ENCODE measurements at places on chromosomes 7 and 10.

DNA sequence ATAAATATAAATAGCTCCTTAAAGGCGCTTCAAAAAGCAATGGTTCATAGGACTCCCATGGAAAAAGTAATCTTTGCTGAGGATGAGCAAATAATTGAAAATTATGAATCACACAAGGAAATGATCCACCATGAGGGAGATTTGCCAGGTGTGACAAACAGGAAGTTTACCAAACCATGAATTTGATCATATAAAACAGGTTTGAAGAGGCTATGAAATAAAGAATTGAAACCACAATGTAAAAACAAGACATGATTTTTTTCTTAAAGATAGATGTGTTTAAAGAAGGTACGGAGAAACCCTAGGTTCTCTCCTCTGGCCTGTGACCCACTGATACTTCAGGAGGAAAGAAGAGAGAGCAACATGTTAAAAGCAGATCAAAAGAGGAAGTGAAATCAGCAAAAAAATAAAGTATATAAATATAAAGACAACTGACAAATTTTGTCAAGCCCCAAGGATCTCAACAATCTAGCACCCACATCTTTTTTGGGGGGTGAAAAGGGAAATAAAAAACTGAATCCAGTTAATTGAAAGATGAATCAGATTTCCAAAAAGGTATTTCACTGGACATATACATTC is 111.3 kb upstream of the ASAH2 start:
- no peak for DNase-seq

GRCh38 chr10:101062232-101063049 is 652 bp downstream of the KAZALD1 start:
- peak; percentile 72 for DNase-seq

GRCh38 chr7:36827726-36828703 is 103.7 kb upstream of the AOAH start:
- DNase-seq = no peak

GRCh38 chr7:3482147-3482921 is 181.3 kb downstream of the SDK1 start:
- DNase-seq = peak; percentile 59

DNA sequence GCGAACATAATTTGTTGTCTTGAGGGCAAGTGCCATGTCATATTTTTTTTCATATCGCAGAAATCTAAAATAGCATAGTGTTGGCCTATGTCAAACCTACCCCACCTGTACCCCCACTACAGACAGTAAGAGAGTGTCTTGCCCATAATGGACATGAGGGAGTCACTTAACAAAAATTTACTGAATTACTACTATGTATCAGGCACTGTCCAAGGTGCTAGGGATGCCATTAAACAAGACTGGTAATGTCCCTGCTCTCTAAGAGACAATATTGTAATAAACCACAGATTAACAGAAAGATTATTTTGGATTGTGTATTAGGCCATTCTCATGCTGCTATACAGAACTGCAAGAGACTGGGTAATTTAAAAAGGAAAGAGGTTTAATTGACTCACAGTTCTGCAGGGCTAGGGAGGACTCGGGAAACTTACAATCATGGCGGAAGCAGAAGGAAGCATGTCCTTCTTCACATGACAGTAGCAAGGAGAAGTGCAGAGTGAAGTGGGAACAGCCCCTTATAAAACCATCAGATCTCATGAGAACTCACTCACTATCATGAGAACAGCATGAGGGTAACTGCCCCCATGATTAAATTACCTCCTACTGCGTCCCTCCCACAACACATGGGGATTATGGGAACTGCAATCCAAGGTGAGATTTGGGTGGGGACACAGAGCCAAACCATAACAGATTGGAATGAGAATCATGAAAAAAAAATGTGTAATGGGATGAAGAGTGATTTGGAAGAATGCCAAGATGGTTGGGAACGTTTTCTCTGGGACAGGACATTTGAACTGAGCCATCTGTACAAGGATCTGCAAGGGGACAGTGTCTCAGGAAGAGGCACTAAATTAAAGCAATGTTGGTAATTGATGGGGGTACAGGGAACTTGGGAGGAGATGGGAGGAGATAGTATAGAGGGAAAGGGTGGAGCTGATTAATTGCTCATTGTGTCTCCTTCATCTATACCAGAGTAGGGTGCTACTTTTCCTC is 108.5 kb downstream of the FAM107B start:
- no peak for DNase-seq

- DNase-seq = no peak
Measured at GRCh38 chr7:71511361-71511807, 379.4 kb downstream of the GALNT17 start.

GRCh38 chr7:158461824-158462223 is 125.8 kb downstream of the PTPRN2 start:
- DNase-seq = no peak

GRCh38 chr10:74880041-74880440 is 53.6 kb downstream of the KAT6B start:
- DNase-seq = no peak

DNA sequence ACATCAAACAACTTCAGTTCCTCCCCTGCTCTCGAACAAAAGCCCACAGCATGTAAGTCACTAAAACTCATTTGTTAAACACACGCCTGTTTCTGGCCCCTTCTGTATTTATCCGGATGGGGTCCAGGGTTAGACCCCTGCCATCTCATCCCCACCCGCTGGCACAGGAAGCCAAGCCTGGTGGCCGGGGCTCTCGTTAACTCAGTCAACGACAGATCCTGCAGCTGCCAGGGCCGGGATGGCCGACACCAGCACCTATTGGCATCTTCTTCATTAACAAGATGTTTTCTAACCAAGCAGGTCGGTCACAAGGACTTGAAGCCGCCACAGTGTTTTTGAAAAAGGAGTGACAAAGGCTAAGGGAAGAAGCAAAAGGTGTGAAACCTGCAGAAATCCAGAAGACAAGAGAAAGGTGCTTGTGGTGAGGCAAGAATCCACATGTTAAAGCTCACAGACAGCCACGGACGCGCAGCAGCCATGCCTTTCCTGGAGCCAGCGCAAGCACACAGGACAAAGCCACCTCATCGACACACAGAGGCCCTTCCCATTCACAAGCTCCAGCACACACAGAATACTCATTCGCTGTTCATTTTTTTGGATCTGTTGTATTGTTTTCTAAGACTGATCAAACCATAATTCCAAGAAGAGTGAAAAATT is 202.7 kb downstream of the DIP2C start:
- DNase-seq = no peak

GRCh38 chr10:63214571-63214970 is 81.4 kb downstream of the NRBF2 start:
- DNase-seq = no peak

DNA sequence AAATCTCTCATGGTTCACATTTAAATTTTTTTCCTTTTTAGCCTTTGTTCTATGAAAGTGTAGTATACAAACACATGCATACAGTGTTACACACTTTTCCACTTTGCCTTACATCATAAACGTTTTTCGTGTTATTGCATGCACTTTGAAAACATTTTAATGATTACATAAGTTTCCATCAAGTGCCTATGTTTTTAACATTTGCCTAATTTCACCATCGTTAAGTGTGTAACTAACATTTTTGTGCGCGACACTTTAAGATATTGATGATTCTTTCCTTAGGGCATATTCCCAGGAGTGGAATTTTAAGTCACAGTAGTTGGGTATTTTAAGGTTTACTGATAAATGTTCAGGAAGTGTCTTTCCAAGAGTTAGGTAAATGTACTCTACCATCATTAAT is 1.5 kb upstream of the FRAT2 start:
- no peak for DNase-seq

DNA sequence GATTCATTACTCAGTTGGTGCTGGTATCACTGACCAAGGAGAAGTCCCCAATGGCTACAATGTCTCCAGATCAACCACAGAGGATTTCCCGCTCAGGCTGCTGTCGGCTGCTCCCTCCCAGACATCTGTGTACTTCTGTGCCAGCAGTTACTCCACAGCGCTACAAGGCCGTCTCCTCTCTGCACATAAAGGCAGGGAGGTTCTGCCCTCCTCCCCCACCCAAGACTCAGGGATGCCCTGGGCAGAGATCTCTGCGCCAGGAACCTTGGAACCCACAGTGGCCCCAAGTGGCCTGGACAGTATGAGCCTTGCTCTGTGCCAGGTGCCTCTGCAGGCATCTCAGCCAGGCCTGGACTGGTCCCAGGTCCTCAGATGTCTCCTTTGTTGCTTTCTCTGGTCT is 193.4 kb upstream of the PRSS58 start:
- DNase-seq = no peak

- DNase-seq = no peak
Measured at GRCh38 chr7:47361236-47361635, 220.7 kb downstream of the TNS3 start.

GRCh38 chr7:149662591-149663095 is 110.7 kb downstream of the ZNF467 start:
- DNase-seq = peak; percentile 86

All from HEK293T (cell line).